ENCODE measurements at places on chromosomes 3 and 15. TPM values are rescaled to one million over a fixed set of nuclear protein-coding genes. Genes with fewer than 3 reads are reported as not detected.

- DNase-seq: no peak
Observed at GRCh38 chr15:27679731-27680471, 419.2 kb downstream of the OCA2 start.

DNA sequence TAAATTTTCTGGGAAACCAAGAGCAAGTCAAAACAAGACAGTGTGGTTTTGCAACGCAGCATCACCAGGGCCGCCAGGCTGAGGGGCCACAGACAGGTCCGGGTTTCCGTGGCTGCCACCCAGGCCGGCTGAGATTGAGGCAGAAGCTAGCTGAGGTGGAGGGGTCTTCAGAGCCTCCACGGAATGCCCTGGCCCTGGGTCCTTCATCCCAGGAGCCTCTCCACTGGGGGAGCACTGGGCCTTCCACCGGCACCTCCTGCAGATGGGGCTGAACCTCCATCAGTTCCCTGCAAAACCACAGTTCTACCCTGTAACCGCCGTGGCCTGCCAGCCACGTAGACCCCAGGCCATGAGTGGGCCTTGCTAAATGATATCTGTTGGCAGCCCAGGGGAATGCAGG, 152.7 kb downstream of the CHSY1 start:
- DNase-seq: no peak

DNA sequence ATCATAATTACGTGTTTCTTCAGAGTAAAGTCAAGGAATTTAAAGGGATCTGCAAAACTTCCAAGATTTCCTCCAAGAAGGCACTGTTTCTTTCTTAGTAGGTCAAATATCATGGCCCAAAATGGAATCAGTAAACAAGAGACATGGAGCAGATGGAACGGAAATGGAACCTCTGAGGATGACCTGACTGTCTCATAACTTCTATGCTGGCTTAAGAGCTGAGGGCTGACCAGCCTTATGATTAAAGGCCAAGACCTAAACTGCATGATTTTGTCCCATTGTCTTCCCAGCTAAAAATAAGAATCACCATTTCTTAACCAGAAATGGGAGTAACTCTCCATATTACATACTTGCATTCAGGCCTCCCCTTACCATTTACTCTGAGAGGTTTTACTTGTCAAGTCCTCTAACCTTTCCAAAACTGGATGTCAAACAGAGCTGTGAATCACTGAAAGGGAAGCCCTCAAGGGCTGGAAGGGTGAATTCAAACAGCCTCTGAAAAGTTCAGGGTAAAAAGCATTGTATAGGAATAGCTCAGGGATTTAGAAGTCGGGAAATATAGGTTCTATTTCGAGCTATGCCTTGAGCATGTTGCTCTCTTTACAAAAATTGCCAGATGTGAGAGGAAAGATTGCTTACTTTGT, 103.7 kb downstream of the MEIS2 start:
- no peak for DNase-seq

DNA sequence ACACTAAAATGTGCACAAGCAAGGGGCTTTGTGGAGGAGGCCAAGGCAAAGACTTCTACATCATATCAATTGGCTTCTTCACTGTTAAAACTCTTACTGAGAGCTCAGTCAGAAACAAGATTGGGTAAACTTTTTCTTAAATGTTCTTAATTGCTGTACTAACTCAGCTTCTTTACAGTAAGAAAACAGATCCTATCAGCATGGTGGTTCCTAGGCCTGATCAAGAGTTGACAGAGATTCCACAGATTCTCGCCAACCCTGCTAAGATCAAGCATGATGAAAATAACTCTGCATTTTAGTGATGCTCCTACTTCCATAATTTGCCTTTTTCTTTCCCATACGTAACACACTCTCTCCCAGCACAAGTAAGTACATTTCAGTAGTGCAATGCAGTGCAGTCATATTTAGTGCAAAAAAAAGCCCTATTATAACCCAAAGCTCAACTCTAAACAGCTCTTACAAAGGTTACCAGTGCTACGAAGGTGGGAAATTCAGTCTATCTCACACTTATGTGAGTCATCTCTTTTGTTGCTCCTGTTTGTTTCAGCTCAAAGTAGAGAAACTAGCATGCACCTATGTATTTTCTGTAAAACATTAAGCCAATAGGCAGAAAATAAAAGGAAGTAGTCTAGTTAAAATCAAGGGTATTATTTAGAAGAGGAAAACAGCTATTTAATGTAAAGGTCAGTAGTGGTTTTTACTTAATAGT, 29.9 kb downstream of the TIGIT start:
- no peak for DNase-seq

DNA sequence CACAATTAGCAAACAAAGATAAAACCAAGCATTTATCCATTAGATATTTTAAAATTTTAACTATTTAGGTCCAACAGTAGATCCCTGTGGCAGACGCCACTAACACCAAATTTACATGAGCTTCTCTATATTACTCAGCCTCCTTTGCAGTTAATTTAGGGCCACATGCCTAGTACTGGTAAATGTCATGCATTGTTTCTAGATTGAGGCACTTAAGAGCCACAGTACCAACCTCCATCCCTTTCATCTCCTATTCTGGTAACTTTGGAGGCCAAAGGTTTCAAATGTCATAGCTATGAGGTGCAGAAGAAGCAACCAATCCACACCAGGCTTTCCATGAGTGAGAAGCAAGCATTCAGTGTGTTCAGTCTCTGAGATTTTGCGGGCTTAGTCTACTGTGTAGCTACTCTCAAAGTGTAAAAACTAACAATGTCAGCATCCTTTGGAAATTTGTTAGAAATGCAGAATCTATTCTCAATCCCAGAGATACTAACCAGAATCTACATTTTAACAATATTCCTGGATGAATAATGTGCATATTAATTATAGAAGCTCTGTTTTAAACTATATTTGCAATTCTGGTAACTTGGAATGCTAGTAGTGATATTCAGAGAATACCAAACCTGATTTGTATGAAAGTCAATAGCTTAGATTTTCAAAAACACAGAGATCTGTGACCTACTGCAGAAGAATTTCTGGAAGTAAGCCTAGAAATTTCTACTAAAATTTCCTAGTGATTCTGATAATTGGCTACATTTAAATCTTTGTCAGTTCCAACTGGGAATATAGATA, 206.3 kb upstream of the CD96 start:
- no peak for DNase-seq

DNA sequence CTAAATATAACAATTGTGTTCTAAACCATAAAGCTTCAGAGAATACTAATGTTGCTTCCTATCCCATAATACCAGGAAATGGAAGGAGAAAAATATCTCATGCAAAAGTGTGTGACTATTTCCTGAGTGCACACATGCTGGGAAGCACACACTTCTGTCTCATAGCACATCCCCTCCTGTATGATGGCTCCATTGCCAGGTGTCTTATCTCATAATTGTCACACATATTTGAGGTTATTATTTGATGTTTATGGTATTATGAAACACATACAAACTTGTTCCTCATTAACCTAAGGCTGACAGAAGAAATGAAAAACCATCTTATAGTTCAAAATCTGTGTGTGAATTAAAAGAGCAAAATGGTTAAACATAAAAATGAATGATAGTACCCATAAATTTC, 65.4 kb downstream of the SERP1 start:
- no peak for DNase-seq

The GATA2 gene
- 8.2 TPM for total RNA-seq

- DNase-seq: no peak
Observed at GRCh38 chr15:70633103-70633831, 130.1 kb downstream of the UACA start.

- no peak for DNase-seq
Observed at GRCh38 chr15:39462691-39463090, 118.2 kb upstream of the THBS1 start.

- DNase-seq: no peak
Observed at GRCh38 chr3:44416031-44417030, 61.1 kb downstream of the ZNF445 start.

- no peak for DNase-seq
Observed at GRCh38 chr3:174596447-174596982, 262.6 kb upstream of the NAALADL2 start.

The SEMA6D gene
- 23.3 TPM for total RNA-seq

DNA sequence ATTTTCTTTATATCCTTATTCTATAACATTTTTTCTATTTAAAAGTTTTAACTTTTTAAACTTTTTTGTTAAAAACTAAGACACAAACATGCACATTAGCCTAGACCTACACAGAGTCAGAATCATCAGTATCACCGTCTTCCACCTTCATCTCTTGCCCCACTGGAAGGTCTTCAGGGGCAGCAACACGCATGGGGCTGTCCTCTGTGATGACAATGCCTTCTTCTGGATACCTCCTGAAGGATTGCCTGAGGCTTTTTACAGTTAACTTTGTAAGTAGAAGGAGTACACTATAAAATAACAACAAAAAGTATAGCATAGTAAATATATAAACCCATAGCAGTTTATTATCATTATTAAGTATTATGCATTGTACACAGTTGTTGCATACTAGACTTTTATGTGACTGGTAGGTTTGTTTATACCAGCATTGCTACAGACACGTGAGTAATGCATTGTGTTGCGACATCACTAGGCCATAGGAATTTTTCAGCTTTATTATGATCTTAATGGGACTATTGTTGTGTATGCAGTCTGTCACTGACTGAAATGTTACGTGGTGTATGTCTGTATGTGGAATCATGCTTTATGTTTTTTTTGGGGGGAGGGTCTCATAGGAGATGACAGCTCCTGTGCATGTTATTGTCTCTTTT, 18.2 kb downstream of the ATP1B3 start:
- DNase-seq: no peak

The TMEM212 gene
- not detected for total RNA-seq

DNA sequence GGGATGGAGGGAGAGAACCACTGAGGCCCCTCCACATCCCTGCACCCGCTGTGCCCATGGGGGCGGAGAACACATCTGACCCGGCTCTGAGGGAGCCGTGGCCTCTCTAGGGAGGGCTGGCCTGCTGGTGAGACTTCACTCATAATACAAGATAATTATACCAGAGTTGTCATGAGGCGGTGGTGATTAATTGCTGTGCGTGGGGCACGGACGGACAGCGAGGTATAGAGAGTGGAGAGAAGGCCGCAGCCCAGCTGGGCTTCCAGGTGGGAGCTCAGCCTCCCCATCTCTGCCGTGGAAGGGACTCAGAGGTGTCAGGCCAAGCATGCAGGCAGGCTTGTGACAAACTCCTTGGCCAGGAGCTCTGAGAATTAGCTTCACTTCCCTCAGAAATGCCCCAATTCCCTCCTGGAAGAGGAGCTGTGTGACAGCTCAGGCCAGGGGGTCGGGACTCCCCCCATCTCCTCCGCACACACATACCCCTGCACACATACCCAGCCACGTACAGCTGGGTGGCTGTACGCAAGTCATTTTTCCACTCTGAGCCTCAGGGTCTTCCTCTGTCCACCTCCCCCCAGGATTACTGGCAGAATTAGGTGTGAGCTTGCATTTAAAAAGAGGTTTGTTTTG, 6.0 kb upstream of the GATA2 start:
- DNase-seq: no peak

The COL6A5 gene
- not detected for total RNA-seq

The CTXN2 gene
- not detected for total RNA-seq

The HTR3E gene
- not detected for total RNA-seq

DNA sequence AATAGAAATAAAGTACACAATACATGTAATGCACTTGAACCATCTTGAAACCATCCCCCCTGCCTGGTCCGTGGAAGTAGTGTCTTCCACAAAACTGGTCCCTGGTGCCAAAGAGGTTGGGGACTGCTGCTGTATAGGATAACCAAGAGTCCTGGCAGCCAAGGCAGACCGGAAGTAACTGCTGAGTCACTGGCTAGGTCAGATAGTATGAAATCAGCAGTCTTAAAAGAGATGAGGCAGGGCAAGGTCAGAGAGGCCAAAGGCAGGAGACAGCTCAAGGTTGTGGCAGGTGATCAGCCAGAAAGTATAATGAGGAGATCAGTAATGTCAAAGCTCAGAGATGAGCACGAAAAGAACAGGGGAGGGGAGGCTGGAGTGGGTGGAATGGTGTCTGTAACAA, 60.2 kb downstream of the MAP3K13 start:
- peak; percentile 29 for DNase-seq

The ETV5 gene
- total RNA-seq: 4.0 TPM

DNA sequence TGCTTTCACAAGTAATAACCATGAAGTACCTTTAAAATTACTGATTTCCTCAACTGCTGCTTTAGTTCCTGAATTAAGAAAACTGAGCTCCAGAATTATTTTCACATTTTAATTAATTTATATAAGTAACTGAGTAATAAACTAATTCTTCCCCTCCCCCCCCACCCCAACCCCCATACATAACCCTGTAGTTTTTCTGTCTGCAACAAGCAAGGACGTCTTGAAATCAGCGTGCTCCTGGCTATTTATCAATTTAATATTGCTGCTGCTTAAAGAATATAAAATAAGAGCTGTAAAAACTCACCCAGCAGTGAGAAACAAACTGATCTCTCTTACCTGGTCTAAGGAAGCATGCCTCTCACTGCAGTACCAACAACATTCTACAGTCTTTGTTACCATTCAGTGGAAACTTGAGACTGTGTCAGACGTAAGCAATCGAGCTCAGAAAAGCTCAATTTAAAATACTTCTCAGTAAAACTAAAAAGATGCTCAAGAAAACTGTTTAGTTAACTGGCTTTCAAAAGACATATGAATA, 121.0 kb downstream of the TFDP2 start:
- peak; percentile 14 for DNase-seq

The FOXL2NB gene
- total RNA-seq: not detected

DNA sequence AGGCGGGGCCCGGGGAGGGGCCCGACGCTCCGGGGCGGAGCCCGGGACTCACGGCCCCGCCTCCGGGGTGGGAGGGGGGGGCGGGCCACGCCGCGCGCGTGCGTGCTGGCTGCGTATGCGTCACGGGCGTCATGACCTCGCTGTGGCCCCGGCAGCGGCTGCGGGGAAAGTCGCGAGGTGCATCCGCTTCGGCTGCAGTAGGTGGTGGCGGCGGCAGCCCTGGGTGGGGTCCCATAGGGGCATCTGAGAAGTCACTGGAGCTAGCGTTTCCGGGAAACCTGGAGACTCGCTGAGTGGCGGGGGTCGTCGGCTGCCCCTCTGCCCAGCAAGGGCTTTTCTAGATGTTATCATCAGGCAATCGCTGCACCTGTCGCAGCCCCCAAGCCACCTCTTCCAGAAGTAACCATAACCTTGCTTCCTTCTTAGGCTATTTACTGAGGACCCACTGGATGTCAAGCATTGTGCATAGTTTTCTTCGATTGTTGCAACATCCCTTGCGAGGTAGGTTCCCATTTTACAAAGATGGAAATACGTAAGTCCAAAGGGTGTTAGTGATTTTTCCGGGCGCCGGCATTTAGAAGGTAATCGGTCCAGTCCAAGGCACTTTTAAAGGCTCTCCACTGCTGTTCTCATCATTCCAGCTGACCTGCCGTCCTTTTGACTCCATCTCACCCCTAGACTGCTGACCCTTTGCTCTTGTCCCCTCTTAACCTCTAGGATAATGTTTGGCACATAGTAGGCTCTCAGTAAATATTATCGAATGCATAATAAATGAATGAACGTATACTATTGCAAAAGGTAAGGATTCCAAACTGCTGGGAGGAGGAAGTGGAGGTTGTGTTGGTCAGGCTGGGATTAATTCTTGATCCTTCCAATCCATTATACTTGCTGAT, at the start of gene GDPGP1:
GDPGP1 (plus strand) TSS at position 114 of the 893 bp plus-strand sequence. CDS start 6,700 bp downstream, outside the sequence.
- DNase-seq: no peak

- DNase-seq: no peak
Observed at GRCh38 chr3:154956815-154957214, 123.3 kb upstream of the MME start.

GRCh38 chr3:185646382-185647133, 60.5 kb downstream of the SENP2 start:
- DNase-seq: no peak
